ENCODE measurements at places on chromosomes 13 and 19.

DNA sequence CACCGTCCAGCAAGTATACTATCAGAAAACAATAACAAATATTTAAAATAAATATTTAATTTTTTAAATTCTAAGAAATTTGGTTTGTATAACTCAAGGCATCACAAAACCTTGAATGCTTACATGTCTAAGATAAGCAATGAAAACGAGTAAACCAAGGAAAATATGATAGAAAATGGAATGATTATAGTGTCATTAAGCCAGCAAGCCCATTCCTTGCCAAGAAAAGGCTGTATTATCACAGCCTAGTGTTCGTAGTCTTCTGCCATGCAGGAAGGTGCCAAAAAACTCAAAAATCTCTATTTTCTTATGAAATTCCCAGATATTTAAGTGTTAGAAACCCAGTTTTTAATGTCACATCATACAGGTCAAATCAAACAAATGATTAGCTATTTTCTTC is 136.4 kb downstream of the STOML3 start:
- DNase-seq: no peak

GRCh38 chr19:16514383-16515019 is 18.3 kb downstream of the C19orf44 start:
- no peak for DNase-seq

GRCh38 chr13:31749929-31750328 is 10.6 kb downstream of the RXFP2 start:
- DNase-seq: no peak

DNA sequence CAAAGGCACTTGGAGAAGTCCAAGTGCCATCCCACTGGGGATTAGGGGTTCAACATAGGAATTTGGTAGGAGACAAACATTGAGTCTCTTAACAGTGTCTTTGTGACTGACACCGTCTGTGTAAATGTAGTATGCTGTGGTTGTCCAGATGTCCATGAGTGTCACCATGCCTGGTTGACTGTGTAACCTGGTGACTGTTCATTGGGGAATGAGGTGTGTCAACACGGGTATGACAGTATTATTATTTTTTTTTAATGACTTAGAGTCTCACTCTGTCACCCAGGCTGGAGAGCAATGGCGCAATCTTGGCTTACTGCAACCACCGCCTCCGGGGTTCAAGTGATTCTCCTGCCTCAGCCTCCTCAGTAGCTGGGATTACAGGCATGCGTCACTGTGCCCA is 16.2 kb downstream of the PKN1 start:
- no peak for DNase-seq

GRCh38 chr13:52599037-52599847 is 43.0 kb upstream of the HNRNPA1L2 start:
- no peak for DNase-seq

DNA sequence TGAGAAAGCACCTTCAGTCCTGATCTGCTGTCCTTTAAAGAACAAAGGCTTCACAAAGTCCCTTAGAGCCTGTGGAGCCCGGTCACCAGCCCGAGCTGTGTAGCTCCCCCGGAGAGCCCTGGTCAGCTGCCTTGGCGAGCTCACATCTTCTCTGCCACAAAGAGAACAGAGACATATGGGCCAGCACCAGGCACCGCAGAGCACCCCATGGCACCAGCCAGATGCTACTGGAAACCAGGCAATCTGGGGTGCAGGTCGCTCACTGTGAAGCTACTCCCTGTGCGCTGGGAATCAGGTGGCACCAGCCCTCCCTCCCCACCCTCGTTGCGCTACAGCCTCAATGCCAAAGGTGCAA is 44.3 kb upstream of the F7 start:
- no peak for DNase-seq

DNA sequence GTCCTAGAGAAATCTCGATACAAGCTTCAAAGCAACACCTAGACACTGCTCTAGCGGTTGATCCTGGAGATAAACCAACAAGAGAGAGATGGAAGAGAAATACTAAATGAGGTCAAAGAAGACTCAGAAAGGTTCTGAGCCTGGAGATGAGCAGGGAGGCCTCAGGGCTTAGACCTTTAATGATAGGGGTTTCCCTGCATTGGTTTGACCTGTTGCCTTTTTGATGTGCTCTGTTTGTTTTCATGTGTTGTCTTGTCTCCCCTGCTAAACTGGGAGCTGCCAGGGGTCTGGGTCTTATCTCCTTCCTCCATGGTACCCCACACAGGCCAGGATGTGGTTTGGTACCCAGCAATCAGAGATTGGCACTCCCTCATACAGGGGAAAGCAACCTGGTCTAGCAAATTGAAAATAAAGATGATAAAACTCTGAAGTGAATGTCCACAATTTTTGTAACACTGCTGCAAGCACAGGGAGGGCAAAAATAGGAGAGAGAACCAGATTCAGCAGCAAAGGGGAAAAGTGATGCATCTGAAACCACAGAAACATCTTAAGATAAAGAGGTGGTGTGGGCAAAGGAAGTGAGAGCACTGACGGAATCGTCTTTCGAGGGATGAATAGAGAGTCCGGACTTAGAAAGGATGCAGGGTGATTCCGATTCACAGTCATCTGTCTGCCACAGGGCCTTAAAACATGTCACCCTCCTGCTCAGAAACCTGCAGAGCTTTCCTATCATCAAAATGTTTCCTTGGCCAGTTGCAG is 3.5 kb downstream of the FFAR2 start:
- no peak for DNase-seq

DNA sequence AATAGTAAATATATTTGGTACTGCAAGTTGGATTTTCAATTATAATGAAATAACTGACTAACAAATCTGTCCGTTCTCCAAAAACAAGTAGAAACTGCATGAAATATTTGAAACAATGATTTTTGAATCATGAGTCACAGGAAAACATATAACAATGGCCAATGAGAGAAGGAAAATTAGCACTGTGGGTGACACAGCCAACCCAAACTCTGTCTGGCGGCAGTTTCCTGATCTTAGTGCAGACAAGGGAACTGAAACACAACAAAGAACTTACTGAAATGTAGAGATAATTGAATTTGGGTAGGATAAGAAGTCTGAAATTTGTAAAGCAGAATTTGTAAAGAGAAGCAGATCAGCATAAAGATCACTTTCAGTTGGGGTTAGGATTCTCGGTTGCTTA is 2743.3 kb upstream of the PCDH20 start:
- DNase-seq: no peak

DNA sequence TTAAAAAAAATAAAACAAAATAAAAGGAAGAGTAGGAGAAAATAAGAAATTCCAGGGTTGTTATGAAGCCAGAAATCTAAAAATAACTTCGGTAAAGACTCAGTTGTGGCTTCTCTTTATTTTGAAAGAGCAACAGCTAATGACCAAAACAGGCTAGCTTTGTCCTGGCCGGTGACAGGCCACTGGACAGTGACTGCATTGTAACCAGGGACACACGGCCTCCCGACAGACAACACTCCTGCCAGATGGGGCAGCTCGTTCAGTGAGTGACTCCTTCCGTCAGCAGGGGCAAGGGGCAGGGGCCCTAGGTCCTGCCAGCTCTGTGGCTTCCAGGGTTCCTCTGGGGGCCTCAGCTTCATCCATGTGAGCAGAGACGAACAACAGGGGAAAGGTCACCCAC is 173.4 kb downstream of the KATNAL1 start:
- DNase-seq: no peak

DNA sequence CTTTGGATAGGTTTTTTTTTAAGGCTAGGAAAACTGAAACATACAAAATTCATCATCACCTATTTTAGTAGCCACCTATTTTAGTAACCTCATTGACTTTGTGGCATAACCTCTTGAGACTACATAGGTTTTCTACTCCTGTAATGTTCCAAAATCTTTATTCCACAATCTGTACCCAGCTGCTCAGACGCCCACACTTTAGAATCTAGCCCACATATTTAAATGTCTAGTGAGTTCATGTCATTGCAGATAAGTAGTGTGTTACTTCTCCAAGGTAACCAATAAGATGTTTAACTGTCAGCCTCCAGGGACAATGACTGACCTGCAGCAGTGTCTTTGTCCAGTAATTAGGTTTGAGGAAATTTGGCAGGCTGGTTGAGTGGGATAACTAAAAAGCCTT is 330.2 kb downstream of the MZT1 start:
- DNase-seq: no peak

GRCh38 chr13:48738311-48738710 is 84.6 kb downstream of the CYSLTR2 start:
- no peak for DNase-seq

DNA sequence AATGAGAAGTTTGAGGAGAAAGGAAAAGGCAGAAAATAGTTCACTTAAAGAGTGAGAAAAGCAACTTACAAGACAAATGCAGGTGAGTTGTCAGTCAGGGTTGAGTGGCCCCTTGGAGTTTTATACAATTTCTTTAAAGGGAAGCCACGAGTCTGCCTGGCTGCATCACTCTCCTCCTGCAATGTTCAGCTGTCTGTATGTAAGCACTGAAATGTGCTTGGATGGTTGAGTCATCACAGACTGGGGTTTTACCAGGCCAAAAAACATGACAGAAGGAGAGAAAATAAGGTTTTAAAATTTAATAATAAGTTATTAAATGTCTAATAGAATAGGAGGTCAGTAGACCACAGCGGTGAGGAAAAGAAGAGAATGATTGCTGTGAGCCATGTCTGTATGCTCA is 51.0 kb upstream of the FGF14 start:
- DNase-seq: no peak

GRCh38 chr13:75016225-75016624 is 465.7 kb downstream of the TBC1D4 start:
- DNase-seq: no peak

DNA sequence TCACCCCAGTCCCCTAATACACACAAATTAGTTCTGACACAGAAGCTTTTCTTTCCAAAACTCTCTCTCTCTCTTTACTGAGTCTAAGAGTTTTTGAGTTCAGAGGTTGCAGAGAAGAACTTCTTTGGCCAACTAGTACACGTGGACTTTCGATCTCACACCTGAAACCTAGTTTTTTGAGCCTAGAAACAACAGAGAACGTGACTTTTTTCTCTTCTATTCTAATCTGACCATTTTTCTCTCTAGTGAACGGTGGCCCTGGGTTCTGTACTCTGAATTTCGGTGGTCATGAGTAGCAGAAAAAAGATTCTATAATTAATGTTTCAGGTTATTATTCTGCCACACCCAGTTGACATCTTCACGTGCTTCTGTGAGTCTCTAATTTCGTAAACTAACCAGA is 24.2 kb downstream of the PCDH20 start:
- DNase-seq: no peak

- peak; percentile 64 for DNase-seq
Observed at GRCh38 chr19:35153701-35154524, 622 bp upstream of the FXYD5 start.

DNA sequence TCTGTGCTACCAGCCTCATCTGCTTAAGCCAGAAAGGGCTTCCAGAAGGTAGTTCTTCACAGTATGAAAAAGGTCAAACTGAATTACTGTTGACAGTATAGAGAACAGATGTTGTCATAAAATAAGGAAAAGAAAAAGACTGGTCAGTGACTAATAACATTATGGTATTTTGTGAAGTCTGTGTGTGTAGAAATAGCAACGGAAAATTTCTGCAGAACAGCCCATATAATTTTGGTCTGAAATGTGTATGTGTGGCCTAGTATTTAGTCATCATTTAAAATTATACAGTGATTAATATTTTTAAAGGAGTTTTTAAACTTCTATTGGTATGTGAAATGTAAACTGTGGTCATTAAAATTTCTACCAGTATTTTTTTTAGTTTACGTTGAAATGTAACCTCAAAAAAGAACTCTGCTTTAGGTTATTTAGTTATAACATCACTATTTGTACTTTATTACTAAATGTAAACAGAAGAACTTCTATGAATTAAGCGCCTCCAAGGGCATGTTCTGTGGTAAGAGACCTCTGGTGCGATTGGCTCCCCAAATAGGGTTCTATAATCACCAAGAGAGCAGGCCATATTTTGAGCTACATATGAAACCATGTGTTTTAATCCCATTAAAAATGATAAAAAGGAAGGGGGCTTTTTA is 3.3 kb upstream of the GPR183 start:
- DNase-seq: no peak

- no peak for DNase-seq
Observed at GRCh38 chr19:14361824-14362223, 19.4 kb upstream of the ADGRE5 start.

- DNase-seq: no peak
Observed at GRCh38 chr13:66849706-66850105, 380.4 kb downstream of the PCDH9 start.

DNA sequence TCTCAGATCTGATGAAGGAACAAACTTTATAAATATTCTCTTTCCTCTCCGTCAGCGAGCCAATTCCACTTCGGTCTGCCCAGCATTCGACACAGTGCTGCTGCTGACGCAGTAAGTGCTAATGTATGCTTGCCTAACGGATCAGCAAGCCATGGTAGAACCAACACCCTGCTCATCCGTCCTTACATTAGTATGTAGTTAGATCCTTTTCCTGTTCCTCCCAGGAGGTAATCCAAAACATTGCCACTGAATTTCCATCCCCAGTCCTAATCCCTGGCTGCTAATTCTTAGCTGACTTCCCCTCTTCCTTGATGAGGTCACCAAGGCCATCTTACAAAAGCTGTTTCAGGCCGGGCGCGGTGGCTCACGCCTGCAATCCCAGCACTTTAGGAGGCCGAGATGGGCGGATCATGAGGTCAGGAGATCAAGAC is 88.0 kb downstream of the STARD13 start:
- no peak for DNase-seq

DNA sequence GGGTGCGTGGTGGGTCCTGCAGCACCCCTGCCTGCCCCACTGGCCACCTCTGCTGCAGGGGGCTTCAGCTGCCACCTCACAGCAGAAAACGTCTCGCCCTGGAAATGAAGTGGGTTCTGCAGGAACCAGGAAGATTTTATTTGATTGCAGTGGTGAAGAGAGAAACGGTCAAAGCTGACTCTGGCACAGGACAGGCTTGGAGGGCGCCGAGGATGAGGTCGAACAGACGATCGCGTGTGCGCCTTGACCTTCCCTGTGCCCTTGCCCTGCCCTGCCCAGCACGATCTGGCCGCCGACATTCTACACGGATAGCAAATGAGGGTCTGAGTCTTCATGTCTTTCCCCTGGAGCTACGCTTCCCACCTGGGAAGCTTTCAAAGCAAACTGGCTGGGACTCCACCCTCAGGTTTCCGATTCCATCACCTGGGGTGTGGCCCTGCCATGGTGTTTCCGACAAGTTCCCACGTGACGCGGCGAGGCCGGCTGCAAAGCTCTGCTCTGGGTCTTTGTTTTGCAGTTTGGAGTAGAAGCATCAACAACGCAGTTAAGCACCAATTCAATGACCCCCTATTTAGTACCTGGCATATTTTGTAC is 50.3 kb upstream of the TUBGCP3 start:
- no peak for DNase-seq

GRCh38 chr19:55255618-55256423 is 3.0 kb downstream of the PPP6R1 start:
- no peak for DNase-seq

- DNase-seq: no peak
Observed at GRCh38 chr13:59024434-59024833, 1139.3 kb downstream of the DIAPH3 start.
